ENCODE measurements at places on chromosomes 2 and 18. TPM values are rescaled to one million over a fixed set of nuclear protein-coding genes. Genes with fewer than 3 reads are reported as not detected.

DNA sequence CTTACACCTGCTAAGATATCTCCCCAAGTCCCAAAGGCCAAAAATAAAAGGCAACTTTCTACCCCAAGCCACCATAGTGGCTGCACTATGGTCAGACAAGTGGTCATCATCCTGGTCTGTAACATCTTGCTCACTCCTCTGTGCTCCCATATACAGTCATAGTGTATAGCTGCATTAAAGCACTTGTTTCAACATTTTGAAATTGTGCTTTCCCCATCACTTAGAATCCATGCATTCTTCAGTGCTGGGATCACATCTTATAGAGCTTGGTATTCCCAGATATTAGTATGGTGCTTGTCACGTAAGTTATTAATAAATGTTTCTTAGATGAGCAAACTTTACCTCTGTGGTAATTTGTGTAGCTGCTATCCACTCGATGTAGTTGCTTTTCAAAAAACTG, 40.4 kb upstream of the CDC42EP3 start:
- DNase-seq, result no peak
- H3K4me1 ChIP-seq, result no peaks in the 10 kb centered on the region
- H3K27ac ChIP-seq, result no peak overlapping the region
- H3K4me3 ChIP-seq, result no peak overlapping the region

GRCh38 chr2:222522082-222522481, 97.7 kb downstream of the SGPP2 start:
- no peaks in the 10 kb centered on the region for H3K36me3 ChIP-seq
- no peak overlapping the region for H3K4me3 ChIP-seq
- DNase-seq, result no peak
- H3K27ac ChIP-seq, result no peak overlapping the region
- no peaks in the 10 kb centered on the region for H3K27me3 ChIP-seq

DNA sequence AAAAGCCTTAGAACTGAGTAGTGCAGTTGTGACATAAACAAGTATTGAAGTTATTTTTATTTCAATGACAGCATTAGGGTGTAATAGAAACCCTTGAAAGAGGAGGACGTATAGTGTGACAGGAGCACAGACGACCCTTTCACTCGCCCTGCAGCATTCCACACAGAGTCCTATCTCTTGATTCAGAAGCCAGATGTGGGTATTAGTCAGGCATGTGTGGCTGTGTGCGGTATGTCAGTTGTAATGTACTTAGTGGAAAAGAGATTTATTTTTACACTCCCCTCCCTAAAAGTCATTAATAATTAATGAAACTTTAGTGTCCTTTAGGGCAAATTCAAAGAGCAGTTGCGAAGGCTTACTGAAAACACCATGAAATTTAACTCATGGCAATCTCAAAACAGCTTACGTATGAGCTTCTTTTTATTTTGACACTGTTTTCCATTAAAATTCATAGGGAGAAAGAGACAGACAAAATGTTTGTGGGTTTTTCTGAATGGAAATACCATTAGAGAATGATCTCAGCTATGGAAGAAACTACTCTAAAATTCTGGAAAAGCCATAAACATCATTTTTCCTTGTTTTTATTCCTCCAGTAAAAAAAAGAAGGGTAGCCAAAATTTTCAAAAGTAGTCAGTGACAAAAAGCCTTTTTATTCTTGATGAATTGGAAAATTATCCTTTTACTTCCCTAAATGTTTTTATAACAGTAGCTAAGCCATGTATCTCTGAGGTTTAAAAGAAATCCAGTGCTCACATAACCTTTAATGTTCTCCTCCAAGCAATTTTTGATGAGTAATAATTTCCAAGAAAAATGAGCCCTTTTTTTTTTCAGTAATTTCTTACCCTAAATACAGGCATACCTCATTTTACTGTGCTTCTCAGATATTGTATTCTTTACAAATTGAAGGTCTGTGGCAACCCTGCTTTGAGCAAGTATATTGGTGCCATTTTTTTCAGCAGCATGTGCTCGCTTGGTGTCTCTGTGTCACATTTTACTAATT, 84.0 kb upstream of the DSEL start:
- H3K4me1 ChIP-seq, result peaks cover 1% of the 10 kb centered on the region
- no peak overlapping the region for H3K27ac ChIP-seq
- no peaks in the 10 kb centered on the region for H3K27me3 ChIP-seq
- no peak overlapping the region for H3K4me3 ChIP-seq
- no peak for DNase-seq

GRCh38 chr18:33665641-33666040, 87.6 kb downstream of the ASXL3 start:
- DNase-seq, result no peak
- H3K4me3 ChIP-seq, result no peak overlapping the region
- no peaks in the 10 kb centered on the region for H3K27me3 ChIP-seq
- peaks cover 34% of the 10 kb centered on the region for H3K4me1 ChIP-seq
- no peaks in the 10 kb centered on the region for H3K36me3 ChIP-seq
- no peak overlapping the region for H3K27ac ChIP-seq

GRCh38 chr2:219648176-219648575, 20.7 kb downstream of the SLC4A3 start:
- no peaks in the 10 kb centered on the region for H3K36me3 ChIP-seq
- no peak overlapping the region for H3K27ac ChIP-seq
- DNase-seq, result no peak
- no peaks in the 10 kb centered on the region for H3K27me3 ChIP-seq

GRCh38 chr2:17625446-17625845, 85.0 kb downstream of the VSNL1 start:
- H3K27ac ChIP-seq, result no peak overlapping the region
- no peak for DNase-seq
- H3K4me3 ChIP-seq, result no peak overlapping the region

DNA sequence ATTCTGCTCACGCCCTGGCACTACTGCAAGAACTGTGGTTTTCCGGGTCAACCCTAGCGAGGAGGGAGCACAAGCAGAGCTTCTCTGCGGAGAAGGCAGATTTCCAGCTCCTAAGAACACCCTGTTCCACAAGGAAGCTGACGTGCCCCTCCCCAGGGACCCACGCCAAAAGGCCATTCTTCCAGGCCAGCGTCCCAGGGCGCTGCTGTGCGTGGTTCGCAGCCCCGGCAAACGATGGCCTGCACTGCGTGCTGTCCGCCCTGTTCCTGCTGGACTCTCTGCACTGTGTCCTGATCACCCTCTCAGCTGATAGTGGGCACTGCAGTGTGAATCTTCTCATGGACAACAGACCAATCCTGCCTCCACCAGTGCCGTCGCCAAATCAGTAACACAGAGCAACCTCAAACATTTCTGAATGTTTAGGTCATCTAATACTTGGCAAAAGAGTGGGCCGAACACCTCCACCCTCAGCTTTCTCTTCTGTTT, 49.1 kb downstream of the ADI1 start:
- no peaks in the 10 kb centered on the region for H3K4me1 ChIP-seq
- H3K4me3 ChIP-seq, result no peak overlapping the region
- H3K36me3 ChIP-seq, result peaks cover 33% of the 10 kb centered on the region
- DNase-seq, result no peak
- no peaks in the 10 kb centered on the region for H3K27me3 ChIP-seq
- H3K27ac ChIP-seq, result peak overlapping the region; percentile 90

- no peaks in the 10 kb centered on the region for H3K36me3 ChIP-seq
- no peak overlapping the region for H3K4me3 ChIP-seq
- peaks cover 4% of the 10 kb centered on the region for H3K4me1 ChIP-seq
- peak; percentile 54 for DNase-seq
- H3K27me3 ChIP-seq, result no peaks in the 10 kb centered on the region
Measured at GRCh38 chr2:7929281-7929680, 752.6 kb upstream of the ID2 start.

Gene TNFRSF11A
- 7.8 TPM for total RNA-seq

Measured in lung (tissue), 17 donors.